Neural progenitor cell (in vitro differentiated cells): ENCODE measurements at places on chromosomes 16 and 17. TPM values are rescaled to one million over a fixed set of nuclear protein-coding genes. Genes with fewer than 3 reads are reported as not detected.

GRCh38 chr17:35747540-35748017 lies 5.5 kb downstream of the GAS2L2 start:
- DNase-seq, result peak; percentile 89

DNA sequence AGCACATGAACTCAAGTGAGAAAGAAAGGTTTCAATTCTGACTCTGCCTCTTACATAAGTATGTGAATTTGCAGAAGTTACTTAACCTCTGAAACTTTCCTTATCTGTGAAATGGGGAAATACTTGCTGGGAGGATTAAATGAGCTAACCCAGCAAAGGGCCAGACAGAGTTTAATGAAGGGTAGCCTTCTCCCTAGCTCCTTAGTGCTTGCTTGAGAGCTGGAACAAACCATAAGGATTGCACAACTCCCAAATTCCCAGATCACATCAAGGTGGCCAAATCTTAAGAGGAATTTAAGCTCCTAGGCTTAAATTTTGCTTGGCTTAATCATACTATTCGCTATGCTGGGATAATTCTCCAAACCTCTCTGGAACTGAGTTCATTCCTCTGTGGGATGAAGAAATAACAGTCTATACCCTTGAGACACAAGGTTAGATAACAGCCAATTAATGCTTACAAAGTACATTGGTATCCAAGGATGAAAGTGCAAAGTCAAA lies 11.8 kb upstream of the WSB1 start:
- no peak for DNase-seq

- DNase-seq, result no peak
These were observed 2.3 kb downstream of the CCL1 start for GRCh38 chr17:34360601-34361270.

GRCh38 chr16:56609463-56609921 lies 1.1 kb downstream of the MT2A start:
- peak; percentile 29 for DNase-seq

GRCh38 chr16:49478616-49479015 lies 105.0 kb downstream of the C16orf78 start:
- DNase-seq, result no peak

GRCh38 chr17:63740464-63741142 lies 996 bp downstream of the STRADA start:
- no peak for DNase-seq

DNA sequence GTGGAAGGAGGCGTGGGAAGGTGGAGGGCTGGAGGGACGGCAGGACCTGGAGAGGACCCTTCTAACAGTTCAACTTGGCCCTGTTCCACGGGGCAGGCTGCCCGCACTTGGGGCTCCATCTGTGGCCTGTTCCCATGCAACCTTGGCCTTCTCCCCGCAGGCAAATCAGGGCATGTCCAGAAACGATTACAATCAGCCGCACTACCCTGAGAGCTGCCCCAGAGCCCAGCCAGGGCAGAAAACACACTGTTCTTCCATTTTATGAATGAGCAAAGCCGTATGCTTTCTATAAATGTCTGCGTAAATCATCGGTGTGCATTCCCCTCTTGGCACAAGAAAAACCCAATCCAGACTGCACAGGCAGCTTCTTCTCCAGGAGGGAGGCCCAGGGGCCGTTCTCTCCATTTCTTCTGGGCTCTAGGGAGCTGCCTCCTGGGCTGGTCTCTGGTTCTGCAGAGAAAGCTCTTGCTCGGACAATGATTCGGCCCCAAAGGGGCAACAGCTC lies 228.7 kb downstream of the SOX9 start:
- DNase-seq, result no peak

DNA sequence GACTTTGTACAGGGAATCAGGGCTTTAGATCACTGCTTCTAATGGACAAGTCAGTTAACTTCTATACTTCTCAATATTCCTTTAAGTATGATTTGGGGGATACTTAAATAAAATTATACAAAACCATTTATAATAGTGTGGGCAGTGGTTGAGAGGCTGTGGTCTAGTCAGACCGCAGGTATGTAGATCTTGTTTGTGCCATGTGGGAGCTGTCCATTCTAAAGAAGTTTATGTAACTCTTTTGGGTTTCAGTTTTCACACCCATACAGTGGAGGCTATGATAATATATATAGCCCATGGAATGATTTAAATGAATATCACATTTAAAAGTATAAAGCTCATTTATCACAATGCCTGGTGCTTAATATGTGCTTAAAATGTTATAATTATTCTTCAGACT lies 654.3 kb upstream of the KIF2B start:
- no peak for DNase-seq

DNA sequence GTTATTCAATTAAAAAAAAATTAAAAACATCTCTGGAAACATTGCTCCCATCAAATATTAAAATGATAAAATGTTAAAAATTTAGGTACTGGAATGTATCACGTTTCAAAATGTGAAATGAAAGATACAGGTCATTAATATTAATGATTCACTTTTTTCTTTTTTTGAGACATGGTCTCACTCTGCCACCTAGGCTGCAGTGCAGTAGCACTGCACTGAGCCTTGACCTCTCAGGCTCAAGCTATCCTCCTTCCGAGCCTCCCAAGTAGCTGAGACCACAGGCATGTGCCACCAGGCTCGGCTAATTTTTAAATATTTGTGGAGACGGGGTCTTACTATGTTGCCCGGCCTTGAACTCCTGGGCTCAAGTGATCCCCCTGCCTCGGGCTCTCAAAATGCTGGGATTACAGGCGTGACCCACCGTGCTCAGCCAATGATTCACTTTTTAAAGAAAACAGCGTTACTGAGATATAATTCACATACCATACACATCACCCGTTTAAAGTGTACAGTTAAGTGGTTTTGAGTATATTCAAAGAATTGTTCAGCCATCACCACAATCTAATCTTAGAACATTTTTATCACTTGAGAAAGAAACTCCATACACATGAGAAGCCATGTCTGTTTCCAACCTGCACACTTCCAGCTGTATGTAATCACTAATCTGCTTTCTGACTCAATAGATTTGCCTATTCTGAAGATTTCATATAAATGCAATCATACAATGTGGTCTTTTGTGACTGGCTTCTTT lies 19.1 kb upstream of the NETO2 start:
- no peak for DNase-seq

Gene GPR179
- total RNA-seq, result 0.22 TPM in 1 of 2 replicates, not detected in the other

Gene AGRP
- not detected in 2 replicates for total RNA-seq

Gene MMP2
- total RNA-seq, result 18.3 and 23.1 TPM in 2 replicates

Gene SBK1
- total RNA-seq, result 4.6 and 16.4 TPM in 2 replicates

Gene PMP22
- 4.3 and 6.5 TPM in 2 replicates for total RNA-seq

Gene C16orf86
- total RNA-seq, result 0.24 and 6.0 TPM in 2 replicates

Gene EPX
- not detected in 2 replicates for total RNA-seq

Gene DPEP1
- 0.24 and 0.74 TPM in 2 replicates for total RNA-seq
